Left renal pelvis (tissue), 4 donors: ENCODE measurements at places on chromosomes 12 and 14. TPM values are rescaled to one million over a fixed set of nuclear protein-coding genes. Genes with fewer than 3 reads are reported as not detected.

The GDF3 gene
- polyA plus RNA-seq: 0.68 TPM

DNA sequence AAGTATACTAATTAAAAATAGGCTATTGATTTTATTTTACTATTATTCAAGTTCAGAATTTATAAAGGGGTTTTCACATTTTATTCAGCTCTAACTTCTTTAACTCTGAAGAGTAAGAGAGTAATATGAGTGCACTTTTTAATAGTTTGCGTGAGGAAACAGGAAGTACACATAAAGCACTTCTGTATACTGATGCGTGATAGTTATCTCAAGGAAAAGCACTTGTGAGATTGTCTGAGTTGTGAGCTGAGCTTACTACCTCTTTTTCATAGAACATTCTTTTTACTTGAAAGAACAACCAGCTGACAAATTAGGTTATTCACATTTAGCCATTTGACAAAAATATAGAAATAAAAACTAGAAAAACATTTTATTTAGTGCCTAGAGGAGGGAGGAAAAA lies 1.9 kb downstream of the RAD51AP1 start:
- no peak for DNase-seq

GRCh38 chr14:61694830-61695694 lies at the start of gene HIF1A:
Gene HIF1A (plus strand): TSS chr14:61695513. CDS start chr14:61695805, 292 bp downstream.
- peak; percentile 93 for DNase-seq

- no peak for DNase-seq
Measured at GRCh38 chr14:56892959-56893358, 82.7 kb upstream of the OTX2 start.

The TPPP2 gene
- 4.4 TPM for polyA plus RNA-seq

The MMP17 gene
- polyA plus RNA-seq: 0.77 TPM

- DNase-seq: no peak
Measured at GRCh38 chr12:95653771-95654546, 102.7 kb upstream of the USP44 start.

DNA sequence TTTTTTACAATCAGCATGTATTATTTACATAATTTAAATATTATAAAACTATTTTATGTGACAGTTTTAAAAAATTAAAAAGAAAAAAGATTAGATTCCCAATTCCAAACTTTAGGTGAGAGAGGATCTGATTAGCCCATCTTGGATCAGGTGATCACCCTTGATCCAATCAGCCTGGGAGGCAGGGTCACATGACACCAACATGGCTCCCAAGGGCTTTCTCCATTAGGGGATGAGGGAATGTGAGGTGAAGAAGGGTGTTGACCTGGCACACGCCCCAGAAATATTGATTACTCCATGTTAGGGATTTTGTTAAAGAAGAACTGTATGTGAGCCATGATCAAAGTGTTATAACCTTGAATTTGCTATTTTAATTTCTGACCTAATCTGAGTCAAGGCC lies 225.4 kb downstream of the RBM19 start:
- no peak for DNase-seq

DNA sequence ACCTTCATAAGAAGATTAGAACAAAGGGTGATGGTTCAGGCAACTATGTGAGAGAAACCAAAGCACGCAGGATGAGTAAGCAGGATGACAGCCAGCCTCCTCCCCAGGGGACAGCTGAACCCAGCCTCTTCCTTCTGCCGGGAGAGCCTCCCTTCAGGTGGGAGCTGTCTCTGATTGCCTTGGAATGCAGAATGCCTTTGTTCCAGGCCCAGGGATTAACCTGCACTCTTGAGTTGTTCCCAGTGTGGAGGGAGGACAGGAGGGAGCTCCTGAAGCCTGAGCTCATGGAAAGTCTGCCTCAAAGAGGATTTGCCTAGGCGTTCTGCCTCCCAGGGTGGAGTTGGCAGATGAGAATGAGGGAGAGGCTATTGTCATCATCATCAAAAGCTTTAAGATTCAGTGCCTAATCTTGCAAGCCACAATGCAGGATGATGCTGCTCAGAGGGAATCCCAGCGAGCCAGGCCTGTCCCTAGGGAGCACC lies 3.6 kb upstream of the KRT6A start:
- DNase-seq: no peak

- DNase-seq: no peak
Measured at GRCh38 chr12:69679119-69679518, 20.0 kb downstream of the BEST3 start.

The ZDHHC22 gene
- 0.33 TPM for polyA plus RNA-seq

DNA sequence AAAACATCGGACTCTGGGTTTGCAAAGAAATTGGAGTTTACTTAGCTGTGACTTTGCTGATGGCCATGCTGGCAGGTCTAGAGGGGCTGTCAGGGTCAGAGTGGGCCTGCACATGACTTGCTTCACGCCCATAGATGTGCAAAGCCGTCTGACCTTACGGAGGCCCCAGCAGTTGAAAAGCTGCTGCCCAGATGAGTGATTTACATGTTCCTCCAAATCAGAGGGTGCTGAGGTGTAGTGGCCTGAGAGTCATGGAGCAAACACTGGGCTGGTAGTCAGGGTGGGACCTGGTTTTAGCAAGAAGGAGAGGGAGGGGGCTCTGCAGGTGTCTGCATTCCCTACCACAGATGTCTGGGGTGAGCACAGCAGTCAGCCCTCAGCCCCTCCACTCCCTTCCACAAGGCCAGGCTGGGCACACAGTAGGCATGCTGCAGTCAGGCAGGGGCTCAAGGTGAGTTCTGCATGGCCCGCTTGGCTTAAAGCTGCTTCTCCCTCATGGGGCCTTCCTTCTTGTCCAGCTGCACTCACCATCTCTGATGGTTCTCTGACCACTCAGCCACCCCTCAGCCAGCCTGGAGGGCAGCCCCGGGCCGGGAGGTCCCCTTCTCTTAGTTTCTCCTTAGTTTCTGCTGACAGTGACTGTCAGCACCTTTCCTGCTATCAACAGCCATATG lies 34.2 kb upstream of the EML1 start:
- no peak for DNase-seq

DNA sequence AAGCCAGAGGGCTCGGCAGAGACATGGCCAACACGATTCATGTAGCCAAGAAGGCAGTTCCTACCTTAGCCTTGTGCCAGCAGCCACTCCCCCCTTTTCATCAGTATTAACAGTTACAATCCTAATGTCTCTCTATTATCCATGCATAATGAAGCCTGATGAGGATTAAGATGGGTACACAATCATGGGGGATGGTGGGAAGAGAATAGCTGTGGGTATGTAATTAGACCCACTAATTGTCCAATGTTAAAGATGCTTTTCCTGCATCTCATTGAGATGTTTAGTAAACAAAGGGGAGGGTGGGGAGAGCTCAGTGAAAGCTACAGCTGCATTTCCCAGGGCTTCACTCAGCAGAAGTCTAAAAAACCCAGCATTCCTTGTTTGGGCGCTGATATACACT lies 70.4 kb upstream of the CMKLR1 start:
- no peak for DNase-seq

DNA sequence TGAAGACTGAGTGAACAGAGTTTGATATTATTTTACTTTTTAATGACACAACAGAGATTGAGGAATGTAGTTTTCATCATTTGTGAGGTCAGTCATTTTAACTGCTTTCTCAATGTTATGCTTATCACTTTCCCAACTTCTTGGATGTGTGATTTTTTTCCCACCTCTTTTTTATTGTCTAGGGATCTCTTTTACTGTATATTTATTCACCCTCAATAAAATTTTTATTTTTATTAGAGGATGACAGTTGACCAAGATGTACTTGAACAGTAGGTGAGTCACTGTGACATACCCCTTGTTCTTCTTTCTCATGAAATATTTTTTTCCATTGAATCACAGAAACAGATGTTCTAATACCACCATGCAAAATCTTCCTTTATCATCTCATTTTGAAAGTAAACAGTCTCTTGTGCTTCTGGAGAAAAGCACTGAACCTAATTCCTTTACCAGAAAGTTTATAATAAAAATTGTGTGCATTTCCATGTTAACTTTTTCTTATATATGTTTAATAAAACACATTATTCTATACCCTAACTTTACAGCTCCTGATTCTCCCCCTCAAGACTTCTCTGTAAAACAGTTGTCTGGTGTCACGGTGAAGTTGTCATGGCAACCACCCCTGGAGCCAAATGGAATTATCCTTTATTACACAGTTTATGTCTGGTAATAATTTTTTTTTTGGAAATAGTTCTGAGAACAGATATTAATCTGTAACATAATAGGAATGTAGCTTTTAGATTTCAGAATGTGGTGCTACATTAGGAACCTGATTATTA lies 65.9 kb downstream of the PTPRQ start:
- DNase-seq: no peak

DNA sequence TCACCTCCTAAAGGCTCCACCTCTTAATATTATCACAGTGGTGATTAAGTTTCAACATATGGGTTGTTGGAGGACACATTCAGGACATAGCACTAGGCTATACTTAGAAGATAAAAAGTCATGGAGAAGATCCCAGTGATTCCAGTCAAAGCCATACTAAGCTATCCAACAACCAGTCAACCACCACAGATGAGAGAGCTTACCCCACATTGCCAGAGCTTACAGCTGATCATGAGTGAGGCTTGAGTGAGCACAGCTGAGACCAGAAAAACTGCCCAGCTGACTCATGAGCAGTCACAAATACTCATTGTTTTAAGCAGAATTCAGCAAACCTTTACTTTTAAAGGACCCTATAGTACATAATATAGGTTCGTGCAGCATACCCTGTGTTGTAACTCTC lies 85.1 kb downstream of the DRAM1 start:
- no peak for DNase-seq

GRCh38 chr14:104843442-104844305 lies 21.4 kb upstream of the CEP170B start:
- no peak for DNase-seq

- DNase-seq: no peak
Measured at GRCh38 chr14:100819829-100820475, 6.0 kb upstream of the MEG3 start.

- no peak for DNase-seq
Measured at GRCh38 chr12:104152685-104153241, 14.8 kb upstream of the NFYB start.

DNA sequence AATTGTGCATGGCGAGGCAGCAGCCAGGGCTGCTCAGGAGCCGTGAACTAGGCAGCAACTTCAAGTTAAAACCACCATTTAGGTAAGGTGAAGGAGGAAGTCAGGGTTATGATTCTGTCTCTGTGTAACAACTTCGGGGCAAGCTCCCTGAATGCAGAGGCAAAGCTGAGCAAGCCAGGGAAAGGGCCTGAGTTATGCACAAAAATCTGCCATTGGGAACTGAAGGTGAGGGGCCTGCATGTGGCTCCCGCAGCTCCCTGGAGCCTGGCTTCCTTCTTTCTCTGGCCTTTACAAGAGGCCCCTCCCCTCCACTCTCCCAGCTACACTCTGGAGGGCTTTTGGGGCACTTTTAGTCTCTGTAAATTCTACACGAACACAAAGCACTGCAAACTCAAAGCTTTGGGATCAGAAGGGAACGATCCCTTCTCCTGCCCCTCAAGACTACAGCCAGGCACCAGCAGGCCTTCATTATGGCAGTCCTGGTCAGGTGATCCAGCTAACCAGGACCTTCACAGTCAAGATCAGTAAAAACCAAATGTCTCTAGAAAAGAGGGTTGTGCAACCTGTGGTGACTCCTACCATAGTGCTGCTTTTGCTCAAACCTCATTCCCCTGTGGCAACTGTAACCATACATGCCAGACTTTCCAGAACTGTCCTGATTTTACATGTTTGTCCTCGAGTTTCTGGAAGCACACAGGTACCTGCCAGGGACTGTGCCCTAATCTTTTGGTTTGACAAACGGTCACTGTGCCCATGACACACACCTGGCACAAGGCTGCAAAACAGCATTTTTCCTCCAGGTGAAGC lies 67.2 kb upstream of the PTGR2 start:
- no peak for DNase-seq

The HAL gene
- 0.43 TPM for polyA plus RNA-seq

The DLST gene
- 106 TPM for polyA plus RNA-seq

The TAS2R46 gene
- not detected for polyA plus RNA-seq

DNA sequence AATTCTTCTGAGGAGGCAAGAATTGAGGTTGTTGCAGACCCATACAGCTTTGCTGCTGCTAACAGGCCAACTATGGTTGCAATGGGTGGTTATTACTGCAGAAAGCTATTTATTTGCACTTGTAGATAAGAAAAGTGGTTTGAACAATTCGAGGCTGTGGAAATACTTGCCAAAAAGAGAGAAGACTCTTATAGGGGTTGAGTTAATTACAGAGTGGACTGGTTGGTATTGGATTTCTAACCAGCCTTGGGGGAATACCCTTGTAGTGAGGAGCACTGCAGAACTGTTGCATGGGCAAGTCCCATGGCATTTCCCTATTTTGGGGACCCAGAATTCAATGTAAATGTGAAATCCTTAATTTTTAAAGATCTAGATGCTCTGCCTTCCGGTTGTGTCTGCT lies 120.5 kb downstream of the KCNMB4 start:
- DNase-seq: no peak

DNA sequence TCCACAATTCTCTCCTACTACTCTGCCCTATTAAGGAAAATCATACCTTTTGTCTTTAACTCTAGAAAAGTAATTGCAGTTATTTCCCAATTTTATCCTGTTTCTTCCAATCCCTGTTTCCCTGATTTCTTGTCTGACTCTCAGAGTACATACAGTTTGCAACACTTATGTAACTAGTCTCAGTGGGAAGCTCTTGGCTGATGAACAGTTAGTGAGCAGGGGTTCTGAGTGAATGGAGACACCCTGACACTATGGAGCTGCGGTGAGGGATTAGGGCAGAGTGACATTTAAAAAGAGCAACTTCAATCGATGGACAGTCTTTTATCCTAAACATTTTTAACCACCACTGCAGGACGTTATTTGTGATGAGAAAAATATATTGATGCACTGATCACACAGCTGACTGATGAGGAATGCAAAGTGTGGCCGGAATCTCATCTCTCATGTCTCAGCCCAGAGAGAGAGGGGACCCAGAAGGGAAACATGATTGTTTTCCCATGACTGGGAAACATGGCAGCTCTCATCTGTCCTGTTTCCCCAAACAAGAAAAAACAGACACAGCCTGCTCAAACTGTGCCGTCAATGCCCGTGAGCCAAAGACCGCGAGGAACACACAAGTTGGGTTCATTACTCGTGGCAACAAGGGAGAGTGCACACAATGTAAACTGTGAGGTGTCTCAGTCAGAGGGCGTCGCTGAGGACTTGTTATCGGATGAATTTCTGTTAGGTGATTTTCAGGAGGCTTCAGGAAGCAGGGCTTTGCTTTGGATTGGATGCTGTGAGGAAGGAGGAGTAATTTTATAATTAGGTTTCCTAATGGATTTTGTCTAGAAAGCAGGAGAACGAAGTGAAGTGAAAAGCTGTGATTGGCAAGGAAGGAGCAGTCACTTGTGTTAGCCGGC lies 5.2 kb upstream of the SLC6A13 start:
- DNase-seq: no peak
